ENCODE measurements at places on chromosomes 1 and 21.

- no peak for DNase-seq
Measured at GRCh38 chr21:34669149-34669879, 520 bp downstream of the CLIC6 start.

- no peak for DNase-seq
Measured at GRCh38 chr1:229951856-229952534, 115.0 kb upstream of the GALNT2 start.

- DNase-seq, result no peak
Measured at GRCh38 chr21:42858185-42858847, 21.0 kb downstream of the WDR4 start.

DNA sequence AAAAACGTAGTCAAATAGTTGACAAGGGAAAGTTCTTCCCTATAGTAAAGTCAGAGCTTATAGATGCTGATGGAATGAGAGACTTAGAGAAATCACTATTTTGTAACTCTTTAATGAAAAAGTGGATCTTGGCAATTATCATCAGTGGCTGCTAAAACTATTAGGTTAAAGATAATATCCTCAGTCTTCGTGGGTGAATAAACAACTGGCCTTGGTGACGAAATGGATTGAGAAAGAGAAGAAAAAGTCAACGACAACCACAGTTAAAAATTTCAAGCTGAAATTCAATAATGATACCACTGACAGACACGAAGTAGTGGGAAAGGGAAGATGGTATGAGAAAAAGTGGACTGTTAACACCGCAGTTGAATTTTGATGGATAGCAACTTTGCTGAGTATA is 90.0 kb upstream of the GNG4 start:
- no peak for DNase-seq

DNA sequence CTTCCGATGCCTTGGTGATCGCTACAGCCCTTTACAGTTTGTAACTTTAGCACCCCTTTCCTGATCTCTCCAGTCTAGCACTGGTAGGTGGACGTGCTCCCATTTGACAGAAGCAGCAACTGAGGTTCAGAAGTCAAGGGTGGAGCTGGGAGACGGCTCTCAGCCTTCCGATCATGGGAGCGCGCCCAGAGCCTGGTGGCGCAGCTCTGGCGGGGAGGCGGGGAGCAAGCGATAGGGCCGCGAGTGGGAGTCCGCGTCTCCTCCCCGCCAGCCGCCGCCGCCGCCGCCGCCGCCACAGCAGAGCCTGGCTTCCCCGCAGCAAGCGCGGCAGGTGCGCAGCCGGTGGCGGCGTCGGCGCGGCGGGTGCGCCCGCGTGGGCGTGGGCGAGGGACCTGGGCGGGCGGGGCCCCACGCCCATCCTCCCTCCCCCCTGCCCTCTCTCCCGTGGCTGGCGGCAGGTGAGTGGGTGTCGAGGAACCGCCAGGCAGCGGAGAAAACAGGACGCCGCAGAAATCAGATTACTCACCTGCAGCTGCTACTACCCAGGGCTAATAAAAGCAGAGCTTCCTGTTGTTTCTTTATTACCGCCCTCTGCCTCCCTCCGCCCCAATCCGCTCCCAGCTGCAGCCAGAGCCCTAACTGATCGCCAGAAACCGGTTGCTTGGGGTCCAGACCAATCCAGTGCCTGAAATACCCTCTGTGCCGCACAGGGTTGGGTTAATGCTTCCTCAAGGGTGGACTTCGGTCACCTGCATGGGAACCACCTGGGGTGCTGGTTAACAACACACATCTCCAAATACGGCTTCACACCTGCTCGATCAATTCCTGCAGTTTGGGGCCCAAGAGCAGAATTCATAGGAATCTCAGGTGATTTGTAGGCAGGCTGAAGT is 60.2 kb upstream of the ID3 start:
- DNase-seq, result peak; percentile 76

GRCh38 chr1:158121604-158122254 is 59.0 kb upstream of the CD1D start:
- DNase-seq, result peak; percentile 44

DNA sequence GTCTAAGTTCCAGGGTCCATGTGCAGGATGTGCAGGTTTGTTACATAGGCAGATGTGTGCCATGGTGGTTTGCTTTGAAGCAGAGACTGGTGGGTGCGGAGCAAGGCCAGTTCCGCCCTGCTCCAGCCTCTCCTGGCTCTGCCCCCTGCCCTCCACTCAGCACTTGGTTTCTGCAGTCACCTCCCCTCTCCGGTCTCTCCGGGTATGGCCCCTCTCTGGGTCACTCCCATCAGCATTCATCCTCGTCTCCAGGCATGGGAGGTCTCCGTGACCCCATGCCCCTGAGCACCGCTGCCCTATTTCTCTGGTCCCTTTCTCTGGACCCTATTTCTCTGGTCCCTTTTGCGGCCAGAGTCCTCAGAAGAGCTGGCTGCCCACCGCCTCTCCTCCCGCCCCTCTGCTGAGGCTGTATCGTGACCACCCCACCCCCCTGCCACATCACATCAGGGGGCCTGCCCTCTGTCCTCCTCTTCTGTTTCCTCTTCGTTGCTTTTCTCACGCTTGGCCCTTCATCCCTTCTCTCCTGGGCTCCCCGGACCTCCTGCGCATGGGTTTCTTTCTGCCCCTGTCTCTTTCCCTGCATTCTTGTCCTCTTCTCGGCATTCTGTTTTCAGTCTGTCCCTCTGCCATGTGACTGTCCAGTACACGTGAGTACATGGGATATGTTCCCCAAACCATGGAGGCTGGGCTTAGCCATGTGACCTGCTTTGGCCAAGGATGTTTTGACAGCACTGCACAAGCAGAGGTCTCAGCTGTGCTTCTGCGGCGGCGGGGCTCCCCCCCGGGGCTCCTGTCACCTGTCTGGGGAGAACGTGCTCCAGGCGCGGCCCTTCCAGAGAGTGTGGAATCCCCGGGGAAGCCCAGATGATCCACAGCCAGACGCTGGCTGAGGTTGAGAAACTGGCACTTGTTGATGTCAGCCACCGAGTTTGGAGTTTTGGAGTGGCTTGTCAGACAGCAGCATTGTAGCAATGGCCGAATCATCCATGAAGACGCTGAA is 54.4 kb upstream of the C1orf174 start:
- DNase-seq, result no peak
